Thoracic aorta (tissue), 2 donors: ENCODE measurements at places on chromosomes 5 and 9. TPM values are rescaled to one million over a fixed set of nuclear protein-coding genes. Genes with fewer than 3 reads are reported as not detected.
A peak's percentile ranks its signal among the peaks of the same experiment; 100 is the strongest.

- H3K4me3 ChIP-seq: no peak overlapping the region
- H3K36me3 ChIP-seq: no peaks in the 10 kb centered on the region
- no peaks in the 10 kb centered on the region for H3K4me1 ChIP-seq
- no peak for DNase-seq
- H3K27me3 ChIP-seq: no peaks in the 10 kb centered on the region
Measured at GRCh38 chr5:162990856-162991497, 446.4 kb upstream of the CCNG1 start.

- H3K27ac ChIP-seq: peak overlapping the region; percentile 89
- H3K27me3 ChIP-seq: no peaks in the 10 kb centered on the region
- H3K36me3 ChIP-seq: peaks cover 5% of the 10 kb centered on the region
Measured at GRCh38 chr9:121358751-121359150, 11.3 kb downstream of the STOM start.

DNA sequence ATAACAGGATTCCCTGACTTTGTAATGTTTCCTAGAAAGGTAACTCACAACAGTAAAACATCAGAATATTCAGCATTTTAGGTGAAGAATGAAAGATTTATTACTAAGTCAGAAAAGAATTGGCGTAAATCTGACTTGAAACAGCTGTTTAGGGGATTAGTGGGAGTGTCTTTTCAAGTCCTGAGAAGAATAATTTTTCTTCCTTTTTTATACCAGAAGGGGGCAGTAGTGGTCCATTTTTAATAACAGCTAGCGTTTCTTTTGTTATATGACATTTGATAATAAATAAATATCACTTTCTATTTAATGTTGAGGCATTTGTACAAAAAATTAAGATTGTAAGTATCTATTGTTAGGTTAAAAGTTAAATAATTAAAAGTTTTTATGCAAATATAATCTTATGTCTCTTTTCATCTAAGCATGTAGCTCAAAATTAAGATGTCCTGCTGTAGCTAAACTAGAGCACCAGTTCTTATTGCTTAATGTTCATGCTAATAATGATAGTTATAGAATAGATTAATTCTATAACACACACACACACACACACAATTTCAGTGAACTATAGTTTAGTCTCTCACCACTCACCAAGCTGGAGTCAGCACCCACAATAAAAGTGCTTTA is 258.7 kb upstream of the ARRDC3 start:
- H3K27me3 ChIP-seq: no peaks in the 10 kb centered on the region
- no peaks in the 10 kb centered on the region for H3K36me3 ChIP-seq
- DNase-seq: no peak

- H3K36me3 ChIP-seq: peaks cover 19% of the 10 kb centered on the region
- no peaks in the 10 kb centered on the region for H3K4me1 ChIP-seq
- no peak overlapping the region for H3K27ac ChIP-seq
- DNase-seq: no peak
- no peak overlapping the region for H3K4me3 ChIP-seq
Measured at GRCh38 chr5:88718736-88719135, 164.2 kb downstream of the MEF2C start.

The HIGD2A gene
- 57.5 TPM for total RNA-seq

The RMRP gene
- total RNA-seq: 1,550 TPM

The SLC46A2 gene
- 2.7 TPM for total RNA-seq

The TAF11L6 gene
- total RNA-seq: not detected
